Stimulated activated CD4-positive, alpha-beta T cell treated with anti-CD3 and anti-CD28 coated beads, TNF-alpha, amount 100 ng/mL, for 24 hours (primary cell): ENCODE measurements at places on chromosomes 7 and 10.

DNA sequence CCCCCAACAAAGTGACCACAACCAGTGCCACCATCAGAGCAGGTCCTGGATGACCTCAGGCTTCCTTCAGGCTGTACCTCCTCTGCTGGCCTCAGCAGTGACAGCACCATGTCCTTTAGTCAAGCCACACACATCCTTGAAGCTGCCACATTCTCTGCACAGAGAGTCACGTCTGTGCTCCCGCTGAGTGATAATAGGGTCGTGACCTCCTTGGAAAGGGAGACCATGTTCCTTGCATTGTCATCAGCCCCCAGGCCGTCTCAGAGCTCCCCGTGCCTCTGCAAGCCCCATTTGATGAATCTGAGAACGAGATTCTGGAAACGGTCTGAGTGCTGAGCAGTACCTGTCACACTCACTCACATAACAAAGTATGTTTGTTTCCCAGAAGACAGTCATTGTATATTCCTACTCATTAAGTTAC is 106.5 kb upstream of the PRR15 start:
- DNase-seq, result no peak

DNA sequence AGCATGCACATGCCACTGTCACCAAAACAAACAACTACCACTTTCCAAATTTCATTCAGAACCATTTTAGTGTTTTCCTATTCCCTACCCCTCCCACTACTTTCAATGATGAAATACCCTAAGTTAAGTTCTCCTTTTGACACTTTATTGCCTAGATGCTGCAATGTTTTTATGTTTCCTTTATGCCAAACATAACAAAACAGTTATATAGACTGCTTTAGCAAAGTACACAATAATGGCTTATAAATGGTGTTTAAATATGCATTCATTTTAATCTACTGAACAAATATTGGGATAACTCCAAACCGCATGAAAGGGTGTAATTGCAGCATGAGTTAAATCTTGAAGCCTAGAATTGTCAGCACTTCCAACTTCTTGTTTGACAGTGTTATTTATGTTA is 69.2 kb downstream of the PHYHIPL start:
- DNase-seq, result no peak

DNA sequence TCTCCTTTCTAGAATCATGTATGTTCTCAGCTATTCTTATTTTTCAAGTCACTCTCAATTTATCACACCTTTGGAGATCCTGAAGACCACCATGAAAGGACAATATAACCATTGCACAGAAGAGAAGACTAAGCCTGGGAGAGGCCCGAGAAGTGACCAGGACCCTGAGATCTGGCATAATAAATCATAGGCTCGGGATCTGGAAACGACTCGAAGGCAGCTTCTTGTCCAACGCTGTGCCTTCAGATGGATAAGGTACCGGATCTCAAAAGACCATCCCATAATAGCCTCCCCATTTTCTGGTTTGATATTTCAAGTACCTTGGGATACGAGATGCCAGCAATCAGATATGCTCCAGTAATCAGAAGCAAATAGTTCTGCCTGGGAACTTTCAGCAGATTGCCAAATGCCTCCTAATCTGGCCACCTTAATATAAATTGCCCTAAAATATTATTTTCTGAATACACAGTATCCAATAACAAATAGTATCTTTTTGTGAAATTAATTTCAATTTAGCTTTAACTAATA is 179.2 kb upstream of the ZMIZ1 start:
- DNase-seq, result no peak

- DNase-seq, result no peak
Measured at GRCh38 chr7:107105591-107106245, 61.2 kb downstream of the PRKAR2B start.

DNA sequence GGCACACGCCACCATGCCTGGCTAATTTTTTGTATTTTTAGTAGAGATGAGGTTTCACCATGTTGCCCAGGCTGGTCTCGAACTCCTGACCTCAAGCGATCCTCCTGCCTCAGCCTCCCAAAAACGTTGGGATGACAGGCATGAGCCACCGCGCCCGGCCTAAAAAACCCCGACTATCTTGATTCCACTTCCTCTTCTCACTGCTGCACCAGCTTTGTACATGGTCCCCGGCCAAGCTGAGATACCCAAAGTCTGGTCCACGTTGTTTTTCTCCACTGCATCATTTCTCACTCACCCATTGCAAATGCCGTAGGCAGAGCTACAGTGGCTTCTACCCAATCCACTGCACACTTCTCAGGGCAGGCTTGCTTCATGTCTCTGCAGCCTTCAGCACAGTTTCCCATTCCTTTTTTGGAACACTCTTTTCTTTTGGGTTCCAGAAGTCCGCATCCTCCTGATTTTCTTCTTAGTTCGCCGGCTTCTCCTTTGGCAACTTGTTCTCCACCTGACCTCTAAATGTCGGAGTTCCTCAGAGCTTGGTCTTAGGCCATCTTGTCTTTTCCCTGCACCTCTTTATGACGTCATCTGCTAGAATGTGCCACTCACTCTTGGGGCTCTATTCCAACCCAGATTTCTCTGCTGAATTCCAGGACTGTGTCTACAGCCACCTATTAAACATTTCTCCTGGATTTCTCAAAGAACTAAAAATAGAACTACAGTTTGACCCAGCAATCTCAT is 6.0 kb upstream of the GNB2 start:
- no peak for DNase-seq

DNA sequence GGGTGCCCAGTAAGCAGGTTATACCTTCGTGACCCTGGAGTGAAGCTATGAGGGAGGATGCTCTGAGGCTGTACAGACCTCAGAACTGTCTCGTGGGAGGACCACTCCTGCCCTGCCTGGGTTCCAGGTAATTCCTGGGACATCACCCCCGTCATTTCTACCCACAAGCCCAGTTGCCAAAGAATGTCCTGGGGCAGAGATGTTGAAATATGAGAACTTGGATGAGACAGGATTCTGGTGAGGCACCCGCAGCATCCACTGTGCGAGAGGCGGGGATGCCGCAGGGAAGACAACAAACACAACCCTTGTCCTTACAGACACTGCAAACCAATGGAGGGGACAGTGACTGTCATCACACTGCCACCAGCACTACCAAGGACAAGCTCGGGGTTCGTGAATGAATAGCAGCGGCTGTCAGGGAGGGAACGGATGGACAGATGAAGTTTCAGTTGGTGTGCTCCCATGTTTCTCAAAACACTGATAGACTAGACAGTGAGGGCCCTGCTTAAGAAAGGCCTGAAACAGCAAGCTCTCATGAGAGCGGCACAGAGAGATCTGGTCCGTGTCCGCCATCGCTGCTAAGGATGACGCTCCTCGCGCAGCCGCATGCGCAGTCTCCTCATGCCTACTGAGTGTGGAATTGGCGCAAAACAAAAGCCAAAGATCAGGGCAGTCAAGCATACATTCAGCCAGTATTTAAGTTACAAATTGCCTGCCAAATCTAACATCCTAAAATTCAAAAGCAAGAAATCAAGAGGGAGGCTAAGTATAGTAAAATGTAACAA is 82.0 kb upstream of the RHEB start:
- no peak for DNase-seq

DNA sequence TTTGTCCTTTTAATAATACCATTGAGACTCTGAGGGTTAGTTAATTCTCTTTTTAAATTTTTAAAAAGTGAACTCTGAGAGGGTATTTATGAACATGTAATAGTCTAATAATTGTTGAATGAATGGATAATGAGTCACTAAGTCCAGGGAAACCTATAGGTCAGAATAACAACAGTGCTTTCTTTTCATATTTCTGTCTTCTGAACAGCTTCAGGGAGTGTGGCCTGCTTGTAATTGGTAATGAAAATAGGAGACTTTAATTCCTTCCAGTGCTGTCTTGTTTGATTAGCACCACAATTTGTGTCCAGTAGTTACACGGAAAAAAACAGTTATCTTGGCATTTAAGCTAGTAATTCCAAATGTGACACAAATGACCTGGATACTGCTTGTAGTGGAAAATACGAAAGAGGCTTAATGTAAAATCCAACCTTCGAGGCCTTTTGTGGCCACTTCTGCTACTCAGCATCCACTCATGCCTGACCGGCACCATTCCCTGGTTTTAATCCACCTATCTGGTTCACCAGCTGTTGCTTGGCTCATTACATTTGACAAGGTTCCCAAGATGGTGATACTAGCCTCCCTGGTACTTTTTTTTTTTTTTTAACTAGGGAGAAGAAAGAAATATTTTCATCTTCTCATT is 149.3 kb upstream of the IMMP2L start:
- no peak for DNase-seq

- no peak for DNase-seq
Measured at GRCh38 chr10:102635377-102635776, 8.9 kb upstream of the TRIM8 start.
